ENCODE measurements at places on chromosomes 11 and 22. TPM values are rescaled to one million over a fixed set of nuclear protein-coding genes. Genes with fewer than 3 reads are reported as not detected.

PAMR1 gene
- total RNA-seq, result 0.66 TPM

CARD16 gene
- total RNA-seq, result not detected

TSGA10IP gene
- total RNA-seq, result 2.7 TPM

TRIM49D2 gene
- not detected for total RNA-seq

EMID1 gene
- total RNA-seq, result 9.0 TPM
